Stimulated activated CD4-positive, alpha-beta T cell treated with anti-CD3 and anti-CD28 coated beads, Interleukin-1b, Interleukin-23, amount 100 ng/mL, for 48 hours (primary cell): ENCODE measurements at places on chromosomes 11 and 22.

DNA sequence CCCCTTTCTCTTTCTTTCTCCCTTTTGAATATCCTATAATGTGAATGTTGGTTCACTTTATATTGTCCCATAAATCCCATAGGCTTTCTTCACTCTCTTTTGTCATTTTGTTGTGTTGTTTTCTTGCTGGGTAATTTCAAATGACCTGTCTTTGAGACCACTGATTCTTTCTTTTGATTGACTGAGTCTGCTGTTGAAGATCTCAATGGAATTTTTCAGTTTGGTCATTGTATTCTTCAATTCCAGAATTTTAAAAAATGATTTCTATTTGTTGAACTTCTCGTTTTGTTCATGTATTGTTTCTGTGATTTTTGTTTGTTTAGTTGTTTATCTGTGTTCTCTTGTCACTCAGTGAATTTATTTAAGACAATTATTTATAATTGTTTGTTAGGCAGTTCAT, 17.5 kb upstream of the FZD4 start:
- DNase-seq, result no peak

DNA sequence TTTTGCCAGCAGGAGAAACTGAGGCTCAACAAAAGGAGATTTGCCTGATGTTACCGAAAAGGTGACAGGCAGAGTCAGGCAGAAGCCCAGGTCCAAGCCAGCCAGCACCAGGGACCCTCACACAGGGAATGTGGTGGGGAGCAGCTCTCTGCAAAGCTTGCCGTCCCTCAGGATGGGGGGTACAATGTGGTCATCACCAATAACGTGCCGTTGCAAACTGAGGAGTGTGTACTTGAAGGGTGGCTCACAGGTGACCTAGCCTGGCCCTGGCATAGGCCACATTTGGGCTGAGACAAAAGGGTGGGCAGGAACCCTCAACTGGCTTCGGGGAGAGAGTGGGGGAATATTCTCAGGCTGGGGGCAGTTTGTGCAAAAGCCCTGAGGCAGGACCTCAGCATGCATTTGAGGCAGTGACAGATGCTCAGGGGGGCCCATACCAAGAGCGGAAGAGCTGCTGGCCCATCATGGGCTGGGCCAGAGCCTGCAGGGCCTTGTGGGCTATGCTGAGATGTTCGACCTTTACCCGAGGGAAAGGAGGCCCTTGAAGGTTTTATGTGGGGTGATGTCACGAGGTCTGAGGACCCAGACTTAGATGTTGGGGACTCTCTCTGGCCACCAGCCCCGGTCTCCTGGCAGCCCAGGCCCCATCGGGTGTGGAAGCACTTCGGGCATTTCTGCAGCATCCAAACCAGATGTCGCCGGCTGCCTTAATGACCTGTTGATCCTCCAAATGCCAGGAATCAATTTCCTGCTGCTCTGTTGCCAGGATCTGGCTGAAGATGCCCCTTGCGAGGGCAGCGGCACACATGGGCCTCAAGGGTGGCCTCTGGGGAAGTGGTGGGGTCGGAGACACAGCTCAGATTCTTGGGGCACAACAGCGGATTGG, 57.4 kb upstream of the SHISAL1 start:
- DNase-seq, result no peak

DNA sequence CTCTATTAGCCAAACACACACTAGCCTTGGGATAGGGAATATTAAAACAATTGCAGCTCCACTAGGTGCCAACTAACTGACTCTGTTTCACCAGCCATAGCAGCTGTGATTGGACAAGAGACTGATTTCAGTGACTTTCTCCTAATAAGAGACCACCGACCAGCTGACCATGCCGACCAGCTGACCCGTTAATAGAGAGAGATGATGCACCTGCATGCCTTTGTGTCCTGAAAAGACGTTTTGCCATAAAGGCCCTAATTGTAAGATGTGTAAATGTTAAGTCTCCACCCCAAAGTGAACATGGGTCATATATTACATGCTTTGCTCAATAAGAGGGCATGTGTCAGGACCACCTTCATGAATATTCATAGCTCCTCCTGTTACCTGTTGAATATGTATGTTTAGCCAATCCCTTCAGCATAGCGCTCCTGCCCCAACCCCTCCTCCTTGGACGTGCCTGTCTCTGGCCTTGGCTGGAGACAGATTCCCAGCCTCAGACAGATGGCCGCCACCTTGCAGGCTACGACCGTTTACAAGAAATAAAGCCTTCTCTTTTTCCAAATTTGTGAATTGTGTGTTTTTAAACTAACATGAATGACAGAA, 1.3 kb upstream of the NADSYN1 start:
- no peak for DNase-seq

DNA sequence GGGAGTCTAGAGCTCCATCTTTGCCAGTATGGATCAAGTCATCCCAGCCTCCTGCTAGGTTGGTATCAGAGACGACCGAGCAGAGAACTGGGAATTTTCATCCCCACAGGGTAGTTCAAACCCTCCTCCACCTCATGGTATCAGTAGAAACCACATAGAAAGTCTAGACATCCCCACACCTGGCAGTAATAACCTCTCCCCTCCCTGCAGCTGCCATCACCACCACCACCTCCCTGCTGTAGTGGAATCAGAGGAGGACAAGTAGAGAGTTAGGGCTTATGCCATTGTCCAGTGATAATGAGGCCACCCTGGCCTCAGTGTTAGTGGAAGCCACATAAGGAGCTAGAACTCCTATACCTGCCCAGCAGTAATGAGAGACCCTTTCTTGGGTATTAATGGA, 34.3 kb downstream of the BTG4 start:
- DNase-seq, result no peak

GRCh38 chr22:30265131-30265720, 1.4 kb downstream of the OSM start:
- DNase-seq, result no peak

GRCh38 chr22:29352778-29353177, 35.6 kb downstream of the AP1B1 start:
- DNase-seq, result no peak

- DNase-seq, result no peak
These were observed 62.1 kb downstream of the TCF20 start for GRCh38 chr22:42208362-42208761.

DNA sequence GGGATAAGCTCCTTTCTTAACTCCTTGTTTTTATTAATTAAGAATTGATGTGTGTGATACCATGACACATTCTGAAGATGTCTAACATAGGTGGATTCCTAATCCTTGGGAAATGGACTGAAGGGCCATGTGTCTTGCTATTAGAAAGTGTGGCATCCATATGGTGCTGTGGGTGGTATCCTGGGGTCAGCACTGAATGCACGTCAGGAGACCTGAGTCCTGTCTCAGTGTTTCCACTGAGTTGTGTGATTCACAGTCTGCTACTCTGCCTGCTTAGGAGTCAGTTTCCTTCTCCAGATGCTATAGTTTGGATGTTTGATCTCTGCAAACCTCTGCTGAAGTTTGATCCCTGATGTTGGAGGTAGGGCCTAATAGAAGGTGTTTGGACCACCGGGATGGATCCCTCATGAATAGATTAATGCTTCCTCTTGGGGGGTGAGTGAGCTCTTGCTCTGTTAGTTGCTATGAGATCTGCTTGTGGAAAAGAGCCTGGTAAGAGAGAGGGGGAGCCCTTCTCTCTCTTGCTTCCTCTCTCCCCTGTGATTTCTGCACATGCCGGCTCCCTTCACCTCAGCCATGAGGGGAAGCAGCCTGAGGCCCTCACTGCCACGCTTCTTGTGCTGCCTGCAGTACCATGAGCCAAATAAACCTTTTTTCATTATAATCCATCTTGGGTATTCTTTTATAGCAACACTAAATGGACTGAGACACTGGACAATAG, 666.5 kb downstream of the NTM start:
- no peak for DNase-seq

DNA sequence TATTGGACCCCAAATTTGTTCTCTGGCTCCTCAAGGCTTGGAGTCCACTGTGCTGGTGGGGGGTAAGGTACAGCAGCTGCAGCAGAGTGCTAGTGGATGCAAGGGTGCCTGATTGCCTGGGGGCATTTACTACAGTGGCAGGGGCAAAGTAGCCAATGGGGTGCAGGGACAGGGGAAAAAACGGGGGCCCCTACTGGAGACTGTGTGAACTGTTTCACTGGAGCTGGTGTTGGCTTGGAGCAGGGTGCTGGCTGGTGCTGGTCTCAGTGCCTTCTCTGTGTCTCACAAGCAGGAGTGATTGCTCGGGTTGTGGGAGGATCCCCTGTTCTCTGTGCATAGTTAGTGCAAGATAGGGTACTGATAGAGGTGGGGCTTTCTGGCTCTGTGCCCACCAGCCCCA, 935.9 kb downstream of the JRKL start:
- no peak for DNase-seq

GRCh38 chr11:12865863-12866595, 143.1 kb upstream of the RASSF10 start:
- no peak for DNase-seq

DNA sequence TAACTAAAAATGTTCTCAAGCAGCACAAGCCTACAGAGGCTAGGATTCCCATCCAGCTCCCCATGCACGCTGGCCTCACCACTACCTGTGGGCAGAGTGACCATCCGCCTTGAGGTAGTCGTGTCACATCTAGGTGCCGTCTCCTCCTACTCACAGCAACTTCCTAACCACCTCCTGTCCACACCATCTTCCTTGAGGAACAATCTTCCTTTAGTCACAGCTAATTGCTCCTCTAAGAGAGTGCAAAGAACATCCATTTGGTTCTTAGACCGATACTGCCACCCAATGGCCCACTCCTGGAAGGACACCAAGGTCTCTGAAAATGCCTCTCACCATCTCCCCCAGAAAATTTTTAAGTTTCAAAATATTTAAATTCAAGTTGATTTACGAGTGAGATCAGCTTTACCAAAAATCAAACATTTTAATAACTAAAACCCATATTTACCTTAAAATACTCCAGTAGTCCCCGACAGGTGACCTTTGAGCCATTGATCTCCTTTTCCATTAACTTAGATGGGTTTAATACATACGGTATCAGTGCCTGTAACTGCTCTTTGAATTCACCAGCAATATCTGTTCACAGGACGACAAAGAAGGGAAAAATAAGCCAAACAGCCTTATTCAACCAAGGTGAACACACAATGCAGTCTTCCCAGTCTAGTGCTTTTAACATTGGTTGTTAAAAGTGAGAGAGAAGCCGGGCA, 21.7 kb upstream of the PLAAT3 start:
- DNase-seq, result peak; percentile 61

DNA sequence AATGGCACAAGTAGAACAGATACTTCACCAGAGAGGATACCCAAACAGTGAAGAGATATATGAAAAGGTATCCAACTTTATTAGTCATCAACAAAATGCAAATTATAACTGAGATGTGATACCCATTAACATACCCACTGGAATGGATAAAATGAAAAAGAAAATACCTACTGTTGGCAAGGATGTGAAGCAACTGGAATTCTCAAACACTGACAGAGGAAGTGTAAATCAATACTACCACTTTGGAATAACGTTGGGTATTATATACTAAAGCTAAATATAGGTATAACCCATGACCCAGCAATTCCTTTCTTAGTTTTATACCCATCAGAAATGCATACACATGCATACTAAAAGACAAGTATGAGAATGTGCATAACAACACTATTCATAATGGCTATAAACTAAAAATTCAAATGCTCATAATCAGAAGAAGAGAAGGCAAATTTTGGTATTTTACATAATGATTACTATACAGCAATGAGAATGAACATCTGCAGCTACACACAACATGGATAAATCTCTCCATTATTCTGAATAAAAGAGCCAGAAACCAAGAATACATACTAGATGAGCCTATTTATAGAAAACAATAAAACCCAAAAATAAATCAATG, 80.6 kb downstream of the RPL27A start:
- DNase-seq, result no peak

- peak; percentile 25 for DNase-seq
These were observed 15.6 kb upstream of the INCENP start for GRCh38 chr11:62108017-62108750.

GRCh38 chr11:40161854-40162410, 1297.5 kb downstream of the LRRC4C start:
- DNase-seq, result no peak

GRCh38 chr22:25838960-25839741, 97.2 kb downstream of the MYO18B start:
- DNase-seq, result no peak

- no peak for DNase-seq
These were observed 77.7 kb upstream of the CCND1 start for GRCh38 chr11:69563306-69563705.

- no peak for DNase-seq
These were observed 37.5 kb upstream of the RTL6 start for GRCh38 chr22:44535362-44536095.

DNA sequence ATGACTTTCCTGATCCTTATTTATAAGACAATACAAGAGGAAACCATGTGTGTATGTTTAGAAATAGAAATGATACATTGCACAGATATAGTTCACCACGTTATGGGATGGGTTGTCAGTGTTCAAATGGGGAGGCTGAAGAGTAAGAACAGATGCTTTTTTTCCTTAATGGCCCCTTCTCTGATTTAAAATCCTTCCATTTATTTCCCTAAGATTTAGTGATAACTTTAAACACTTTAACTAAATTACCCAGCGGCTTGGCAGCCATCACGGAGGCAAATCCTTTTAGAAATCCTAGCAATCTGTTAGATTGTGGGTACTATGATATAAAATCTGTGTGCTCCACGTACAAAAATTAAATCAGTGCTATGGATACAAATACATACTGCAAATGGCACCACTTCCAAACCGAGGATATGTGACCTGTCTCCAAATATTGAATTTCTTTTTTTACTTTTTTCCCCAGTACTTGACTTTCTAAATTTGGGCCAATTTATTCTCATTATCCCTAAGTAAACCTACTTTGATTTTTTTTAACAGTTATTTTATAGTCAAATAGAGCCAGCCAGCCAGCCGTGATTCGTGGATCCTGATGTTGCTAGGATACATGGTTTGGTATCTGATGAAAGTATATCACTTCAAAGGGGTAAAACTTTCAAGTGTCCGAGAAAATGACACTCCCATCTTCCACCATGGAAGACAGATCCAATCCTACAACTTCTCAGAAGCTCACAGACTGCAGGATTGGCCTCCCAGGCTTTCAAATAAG, 46.1 kb downstream of the BDNF start:
- DNase-seq, result no peak

- peak; percentile 5 for DNase-seq
These were observed 84.1 kb downstream of the NXPE2 start for GRCh38 chr11:114762408-114762807.

- DNase-seq, result no peak
These were observed 43.5 kb downstream of the FANCF start for GRCh38 chr11:22582151-22582410.

DNA sequence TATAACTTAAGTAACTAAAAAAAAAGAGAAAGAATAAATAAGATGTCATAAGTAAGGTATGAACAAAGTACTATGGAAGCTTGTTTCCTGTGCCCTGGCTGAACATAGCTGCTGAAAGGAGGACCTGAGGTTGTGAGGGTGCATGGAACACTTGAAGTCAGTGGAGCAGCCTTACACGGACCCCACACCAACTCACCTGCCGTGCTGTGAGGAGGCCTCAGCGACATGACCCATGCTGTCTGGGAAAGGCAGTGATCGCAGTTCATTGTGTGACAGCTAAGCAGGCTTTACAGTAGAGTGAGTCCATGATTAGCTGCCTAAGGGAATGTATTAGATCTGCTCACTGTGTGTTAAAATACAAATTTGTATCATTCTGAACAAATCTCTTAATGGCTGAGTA, 17.6 kb downstream of the RASSF10 start:
- DNase-seq, result no peak
